SIG-M5 (cell line): ENCODE measurements at places on chromosomes 5 and 9.
A peak's percentile ranks its signal among the peaks of the same experiment; 100 is the strongest.

DNA sequence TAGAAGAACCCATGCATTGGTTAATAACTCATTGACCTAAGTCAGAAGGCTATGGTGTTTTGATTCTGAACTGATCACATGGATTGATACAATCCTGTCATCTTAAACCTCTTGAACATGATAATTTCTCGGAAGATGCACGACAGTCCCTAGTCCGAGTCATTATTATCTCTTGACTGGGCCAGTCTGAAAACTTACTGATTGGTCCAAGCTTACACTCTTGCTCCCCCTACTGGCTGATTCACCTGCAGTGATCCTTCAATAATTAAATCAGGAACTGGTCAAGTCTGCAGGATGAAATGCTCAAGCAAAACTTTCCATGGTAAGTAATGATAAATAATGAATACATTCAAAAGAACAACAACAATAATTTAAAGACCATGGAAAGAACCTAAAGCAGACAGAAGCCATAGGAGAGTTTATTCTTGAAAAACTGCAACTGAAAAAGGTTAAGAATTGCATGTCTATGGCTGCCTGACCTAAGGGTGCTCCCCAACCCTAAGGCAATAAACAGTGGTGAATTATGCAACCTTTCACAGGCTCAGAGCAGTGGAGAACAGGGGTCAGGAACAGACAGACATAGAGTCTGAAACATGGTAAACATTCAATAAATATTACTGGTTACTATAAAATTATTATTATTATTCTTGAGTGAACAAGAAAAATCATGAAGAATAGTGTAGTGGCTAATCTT lies 79.3 kb downstream of the BRINP1 start:
- no peak for DNase-seq

- DNase-seq = no peak
Measured at GRCh38 chr5:6287176-6287575, 91.2 kb downstream of the MED10 start.

DNA sequence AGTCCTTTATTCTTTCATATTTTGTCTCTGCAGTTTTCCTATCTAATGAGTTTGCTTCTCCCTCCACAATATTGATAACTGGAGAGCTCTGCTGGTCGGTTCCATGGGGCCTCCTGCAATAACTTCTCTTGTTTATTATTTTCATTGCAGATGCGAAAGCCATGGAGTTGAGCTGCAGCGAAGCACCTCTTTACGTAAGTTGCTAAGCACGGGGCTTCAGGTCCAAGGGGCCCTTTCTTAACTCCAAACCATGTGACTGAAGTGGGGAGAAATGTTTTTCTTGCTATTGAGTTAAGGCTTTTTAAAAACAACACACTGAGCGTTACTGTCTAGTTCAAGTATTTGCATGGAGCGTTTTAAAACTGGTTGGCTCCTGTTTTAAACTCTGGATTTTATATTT lies 58.7 kb downstream of the ARHGEF28 start:
- DNase-seq = no peak

GRCh38 chr5:7540736-7541485 lies 145.0 kb downstream of the ADCY2 start:
- DNase-seq = no peak

- DNase-seq = no peak
Measured at GRCh38 chr5:151825445-151825844, 53.7 kb downstream of the G3BP1 start.

DNA sequence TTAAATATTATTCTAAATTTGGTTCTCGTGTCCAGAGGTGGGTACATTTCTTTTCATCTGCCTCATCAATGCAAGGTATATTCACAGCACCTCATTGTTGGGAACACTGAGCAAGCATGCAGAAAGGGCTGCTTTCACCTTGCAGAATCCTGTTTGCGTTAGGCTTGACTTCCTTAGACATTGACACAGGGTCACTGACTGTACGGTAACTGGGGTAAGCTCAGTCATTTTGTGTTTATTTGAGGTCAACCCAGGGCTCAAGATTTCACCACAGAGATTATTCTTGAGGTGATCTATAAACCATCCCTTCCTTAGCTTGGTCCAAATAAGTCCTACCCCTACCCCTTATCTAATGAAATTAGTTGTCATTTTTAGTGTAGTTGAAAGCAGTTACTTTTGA lies 1.7 kb upstream of the PTPDC1 start:
- no peak for DNase-seq

GRCh38 chr5:59296317-59297264 lies 596.9 kb downstream of the PDE4D start:
- DNase-seq = no peak

DNA sequence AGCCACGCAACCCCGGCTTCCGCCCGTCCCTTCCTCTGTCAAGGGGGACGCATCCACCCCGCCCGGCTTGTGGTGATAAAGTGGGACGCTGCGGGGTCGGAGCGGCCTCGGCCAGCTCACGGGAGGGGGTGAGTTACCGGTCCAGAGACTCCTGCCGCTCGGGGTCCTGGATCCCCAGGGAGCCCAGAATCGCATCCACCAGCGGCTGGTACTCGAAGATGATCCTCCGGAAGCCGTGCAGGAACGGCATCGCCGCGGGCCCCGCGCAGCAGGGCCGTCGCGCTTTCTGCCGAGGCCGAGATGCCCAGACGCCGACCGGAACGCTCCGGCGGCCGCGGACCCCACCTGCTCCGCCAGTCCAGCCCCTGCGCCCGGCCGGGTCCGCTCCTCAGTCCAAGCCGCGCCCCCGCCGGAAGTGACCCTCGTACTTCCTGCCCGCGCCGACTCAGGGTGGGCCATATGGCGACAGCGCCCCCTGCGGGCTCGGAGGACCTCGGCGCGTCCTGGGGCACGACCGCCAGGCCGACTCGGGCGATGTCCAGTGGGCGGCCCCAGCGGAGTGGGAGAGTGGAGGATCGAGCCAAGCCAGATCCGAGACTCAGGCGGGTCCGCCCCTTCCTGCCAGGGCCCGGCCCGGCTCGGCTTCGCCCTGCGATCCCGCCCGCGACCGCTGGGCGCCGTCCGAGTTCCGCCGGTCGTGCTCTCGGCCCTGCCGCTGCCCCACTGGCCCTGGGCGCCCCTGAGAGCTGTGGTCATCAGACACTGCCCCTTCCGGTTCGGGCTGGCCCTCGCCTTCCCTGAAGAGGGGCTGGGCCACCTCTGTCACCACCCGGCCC lies at the start of gene ASB6:
Gene ASB6, minus strand, starts transcription at position 402 of the 836 bp plus-strand sequence. Its CDS starts 152 bp downstream, at position 250.
- peak; percentile 20 for DNase-seq

GRCh38 chr9:2248768-2249265 lies 233.7 kb downstream of the SMARCA2 start:
- DNase-seq = no peak

DNA sequence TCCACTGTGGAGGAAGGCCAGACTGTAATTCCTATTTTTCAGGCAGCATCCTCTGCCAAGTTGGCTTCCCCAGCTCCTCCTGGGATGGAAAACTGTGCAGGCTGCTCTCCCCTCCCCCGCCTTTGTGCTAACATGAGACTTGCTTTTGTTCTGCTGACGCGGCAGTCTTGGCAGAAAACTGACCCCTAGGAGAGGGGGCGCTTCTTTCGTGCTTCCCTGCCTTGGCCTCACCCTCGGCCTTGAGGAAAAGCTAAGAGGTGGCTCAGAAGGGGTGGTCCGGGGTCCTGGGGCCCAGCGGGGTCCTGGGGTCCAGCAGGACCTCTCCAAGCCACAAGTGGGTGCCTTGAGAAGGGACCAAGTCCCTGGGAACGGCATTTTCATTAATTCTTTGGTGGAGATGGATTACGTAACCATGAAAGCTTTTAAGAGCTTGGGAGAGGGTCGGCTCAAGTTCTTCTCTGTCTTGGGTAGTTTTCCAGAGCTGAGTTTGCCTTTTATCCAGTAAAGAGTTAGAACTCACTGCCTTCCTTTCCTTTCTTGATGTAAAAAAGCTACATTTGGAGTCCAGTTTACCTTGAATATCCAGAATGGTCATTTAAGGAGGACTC lies 51.0 kb downstream of the SH3PXD2B start:
- DNase-seq = no peak
